Transverse colon (tissue), 4 donors: ENCODE measurements at places on chromosomes 13 and 19. TPM values are rescaled to one million over a fixed set of nuclear protein-coding genes. Genes with fewer than 3 reads are reported as not detected.

GRCh38 chr19:3985643-3986259 is 488 bp upstream of the EEF2 start:
- peak overlapping the region; percentile 81 for H3K4me3 ChIP-seq
- no peak for DNase-seq
- peaks cover 5% of the 10 kb centered on the region for H3K36me3 ChIP-seq
- peak overlapping the region; percentile 91 for H3K27ac ChIP-seq
- H3K4me1 ChIP-seq, result peaks cover 37% of the 10 kb centered on the region
- no peaks in the 10 kb centered on the region for H3K27me3 ChIP-seq

Gene OR7D2
- total RNA-seq, result 1.1 TPM

DNA sequence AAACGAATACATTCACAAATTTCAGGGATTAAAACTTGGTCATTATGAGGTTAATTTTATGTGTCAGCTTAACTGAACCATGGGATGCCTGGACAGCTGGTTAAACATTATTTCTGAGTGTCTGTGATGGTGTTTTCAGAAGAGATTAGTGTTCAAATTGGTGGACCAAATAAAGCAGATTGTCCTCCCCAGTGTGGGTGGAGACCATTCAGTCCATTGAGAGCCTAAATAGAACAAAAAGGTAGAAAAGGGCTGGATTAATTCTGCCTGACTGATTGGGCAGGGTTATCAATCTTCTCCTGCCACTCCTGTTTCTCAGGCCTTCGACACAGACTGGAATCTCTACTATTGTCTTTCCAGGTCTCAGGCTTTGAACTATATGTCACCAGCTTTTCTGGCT is 203.8 kb upstream of the SLITRK6 start:
- H3K27me3 ChIP-seq, result no peaks in the 10 kb centered on the region
- H3K27ac ChIP-seq, result no peak overlapping the region
- no peaks in the 10 kb centered on the region for H3K36me3 ChIP-seq
- H3K4me3 ChIP-seq, result no peak overlapping the region
- no peaks in the 10 kb centered on the region for H3K4me1 ChIP-seq

Gene ZNF433
- 3.2 TPM for total RNA-seq

GRCh38 chr19:52343548-52343947 is 7.5 kb downstream of the ZNF610 start:
- DNase-seq, result peak; percentile 9
- no peaks in the 10 kb centered on the region for H3K27me3 ChIP-seq
- no peak overlapping the region for H3K27ac ChIP-seq
- no peaks in the 10 kb centered on the region for H3K36me3 ChIP-seq
- no peak overlapping the region for H3K4me3 ChIP-seq

Gene TEX26
- total RNA-seq, result not detected

Gene PSG1
- total RNA-seq, result not detected

- no peak for DNase-seq
- peaks cover 18% of the 10 kb centered on the region for H3K27me3 ChIP-seq
- H3K4me3 ChIP-seq, result no peak overlapping the region
- peaks cover 20% of the 10 kb centered on the region for H3K4me1 ChIP-seq
These were observed 1.3 kb upstream of the CD177 start for GRCh38 chr19:43351998-43352746.

Gene NAPSA
- total RNA-seq, result 3.3 TPM

Gene APOE
- 72.2 TPM for total RNA-seq

Gene PPAN
- total RNA-seq, result 31.8 TPM

Gene MKNK2
- 258 TPM for total RNA-seq

Gene SHC2
- 30.3 TPM for total RNA-seq

Gene TNFAIP8L1
- 9.4 TPM for total RNA-seq

GRCh38 chr19:21130097-21130775 is 11.6 kb upstream of the ZNF431 start:
- H3K4me1 ChIP-seq, result no peaks in the 10 kb centered on the region
- no peak for DNase-seq
- no peak overlapping the region for H3K27ac ChIP-seq
- no peak overlapping the region for H3K4me3 ChIP-seq

DNA sequence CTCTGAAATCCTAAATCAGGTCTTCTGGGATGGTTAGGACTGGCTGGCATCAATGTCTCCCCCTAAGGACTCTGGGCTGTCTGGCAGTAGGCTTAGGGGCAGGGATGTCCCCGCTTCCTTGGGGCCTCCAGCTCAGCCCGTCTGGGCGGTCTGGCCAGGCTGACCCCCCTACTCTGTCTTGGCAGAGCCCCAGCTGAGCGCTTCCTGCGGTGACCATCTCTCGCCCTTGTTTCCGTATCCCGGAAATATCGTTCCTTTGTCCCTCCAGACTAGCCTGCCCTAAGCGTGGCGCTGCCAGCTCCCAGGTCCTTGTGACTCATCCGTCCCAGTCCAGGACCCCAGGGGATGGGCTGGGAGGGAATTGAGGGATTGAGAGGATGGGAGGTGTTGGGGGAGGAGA is 11.3 kb downstream of the GTPBP3 start:
- no peaks in the 10 kb centered on the region for H3K36me3 ChIP-seq
- H3K27me3 ChIP-seq, result peaks cover 34% of the 10 kb centered on the region
- no peak overlapping the region for H3K4me3 ChIP-seq
- no peak for DNase-seq
- no peak overlapping the region for H3K27ac ChIP-seq

GRCh38 chr13:62653371-62653770 is 1237.7 kb upstream of the PCDH20 start:
- H3K4me1 ChIP-seq, result no peaks in the 10 kb centered on the region
- H3K4me3 ChIP-seq, result no peak overlapping the region
- H3K27ac ChIP-seq, result no peak overlapping the region
- DNase-seq, result no peak
- no peaks in the 10 kb centered on the region for H3K27me3 ChIP-seq
- no peaks in the 10 kb centered on the region for H3K36me3 ChIP-seq

DNA sequence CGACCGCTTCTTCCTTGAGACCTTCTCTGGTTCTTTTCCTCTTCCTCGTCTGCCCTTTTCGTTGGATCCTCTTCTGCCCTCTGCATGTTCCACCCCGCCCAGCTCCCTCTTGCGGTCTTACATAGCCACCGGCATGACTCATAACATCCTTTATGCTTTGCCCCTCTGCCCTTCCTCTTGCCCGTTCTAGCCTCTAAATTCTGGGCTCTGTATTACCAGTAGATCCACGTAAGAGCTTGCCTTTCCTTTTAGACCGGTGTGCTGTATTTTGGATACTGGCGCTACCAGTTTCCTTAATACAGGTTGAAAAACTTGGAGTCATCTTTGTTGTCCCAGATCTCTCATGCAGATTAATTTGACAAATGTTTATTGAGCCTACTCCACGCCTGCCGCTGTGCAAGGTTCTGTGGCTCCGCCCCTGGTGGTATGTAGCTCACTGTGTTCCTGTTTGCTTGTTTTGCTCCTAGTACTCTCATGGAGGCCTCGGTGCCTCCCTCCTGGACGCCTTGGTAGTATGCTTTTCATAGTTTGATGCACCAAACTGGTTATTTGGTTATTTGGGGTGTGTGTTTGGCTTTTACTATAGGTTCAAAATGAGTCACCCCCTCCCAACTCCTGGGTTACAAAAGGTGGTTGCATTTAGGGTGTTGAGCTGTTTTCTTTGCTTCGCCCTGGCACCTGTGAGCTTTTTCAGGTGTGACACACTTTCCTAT is 1.7 kb downstream of the GTF3A start:
- H3K4me1 ChIP-seq, result peaks cover 16% of the 10 kb centered on the region
- no peaks in the 10 kb centered on the region for H3K27me3 ChIP-seq
- H3K27ac ChIP-seq, result peak overlapping the region; percentile 92
- DNase-seq, result peak; percentile 88
- no peaks in the 10 kb centered on the region for H3K36me3 ChIP-seq

Gene MRPS12
- total RNA-seq, result 23.7 TPM

GRCh38 chr13:59710996-59711701 is 452.6 kb downstream of the DIAPH3 start:
- H3K4me1 ChIP-seq, result no peaks in the 10 kb centered on the region
- H3K27me3 ChIP-seq, result no peaks in the 10 kb centered on the region
- no peak overlapping the region for H3K27ac ChIP-seq

Gene FUT1
- 1.00 TPM for total RNA-seq

GRCh38 chr19:37251308-37252229 is 33.6 kb downstream of the ZNF383 start:
- H3K36me3 ChIP-seq, result peaks cover 2% of the 10 kb centered on the region
- peak overlapping the region; percentile 30 for H3K27ac ChIP-seq
- DNase-seq, result peak; percentile 48
- no peaks in the 10 kb centered on the region for H3K27me3 ChIP-seq
- H3K4me1 ChIP-seq, result no peaks in the 10 kb centered on the region

Gene FBXO17
- total RNA-seq, result 2.2 TPM

Gene CCDC70
- not detected for total RNA-seq

DNA sequence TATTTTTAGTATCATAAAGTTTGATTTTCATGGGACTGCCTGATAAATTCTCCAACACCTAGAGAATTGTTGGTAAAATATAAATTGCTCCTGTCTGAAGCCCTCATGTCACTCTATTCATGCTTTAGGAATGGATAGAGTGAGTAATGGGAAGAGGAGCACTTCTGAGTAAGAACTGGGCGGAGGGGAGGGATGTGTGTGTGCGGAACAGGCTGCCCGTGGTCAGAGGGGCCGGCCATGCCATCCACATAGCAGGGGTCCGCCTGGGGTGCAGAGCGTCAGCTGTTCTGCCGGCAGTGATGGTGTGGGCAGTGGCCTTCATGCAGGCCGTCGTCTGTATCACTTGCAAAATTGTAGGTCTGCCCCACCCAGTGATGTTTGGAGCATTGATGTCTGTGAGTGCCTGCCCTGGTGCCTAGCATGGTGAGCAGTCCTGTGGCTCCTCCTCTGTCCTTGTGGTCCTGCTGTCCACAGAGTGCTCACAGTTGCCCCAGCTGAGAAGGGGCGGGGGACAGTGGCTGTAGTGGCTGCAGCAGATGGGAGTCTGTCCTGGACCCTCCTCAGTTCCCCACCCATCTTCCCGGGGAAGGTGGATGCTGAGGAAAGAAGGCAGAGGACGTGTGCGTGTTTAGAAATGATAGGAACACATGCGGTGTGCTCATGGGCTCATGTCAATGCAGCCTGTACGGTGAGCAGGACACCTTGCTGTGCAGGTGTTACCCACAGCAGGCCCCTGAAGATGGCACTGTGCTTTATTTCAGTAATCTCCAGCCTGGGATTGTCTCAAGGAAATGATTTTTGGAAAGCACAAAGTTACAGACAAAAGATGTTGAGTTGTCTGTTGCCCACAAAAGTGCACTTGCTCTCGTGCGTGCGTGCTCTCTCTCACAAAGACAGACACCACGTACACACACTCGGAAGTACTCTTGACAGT is 49.4 kb upstream of the TEX29 start:
- no peaks in the 10 kb centered on the region for H3K4me1 ChIP-seq
- no peak for DNase-seq
- no peak overlapping the region for H3K4me3 ChIP-seq
- H3K27me3 ChIP-seq, result no peaks in the 10 kb centered on the region
- no peaks in the 10 kb centered on the region for H3K36me3 ChIP-seq

Gene MEX3D
- total RNA-seq, result 21.1 TPM

DNA sequence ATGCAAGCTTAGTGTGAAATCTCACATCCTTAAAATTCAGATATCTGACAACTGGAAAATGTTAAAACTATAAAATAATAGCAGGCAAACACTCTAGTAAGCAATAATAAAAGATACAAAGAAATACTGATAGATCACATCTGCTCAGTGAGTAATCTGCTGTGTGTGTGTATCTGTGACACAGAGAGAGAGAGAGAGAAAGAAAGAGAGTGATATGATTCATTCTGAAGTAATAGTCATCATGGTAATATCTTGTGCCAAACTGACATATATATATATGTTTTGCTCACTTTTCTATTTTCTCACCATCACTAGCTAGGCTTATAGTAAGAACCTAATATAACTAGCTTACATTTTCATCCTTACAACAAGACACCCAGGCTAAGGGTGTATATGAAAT is 288.0 kb upstream of the SLITRK6 start:
- no peaks in the 10 kb centered on the region for H3K27me3 ChIP-seq
- no peaks in the 10 kb centered on the region for H3K4me1 ChIP-seq
- no peaks in the 10 kb centered on the region for H3K36me3 ChIP-seq

- no peak overlapping the region for H3K4me3 ChIP-seq
- no peak for DNase-seq
- H3K27ac ChIP-seq, result no peak overlapping the region
- H3K27me3 ChIP-seq, result no peaks in the 10 kb centered on the region
These were observed 1599.2 kb downstream of the EFNB2 start for GRCh38 chr13:104936304-104936703.

GRCh38 chr13:48873587-48873986 is 102.1 kb upstream of the FNDC3A start:
- DNase-seq, result no peak
- H3K27me3 ChIP-seq, result no peaks in the 10 kb centered on the region
- H3K36me3 ChIP-seq, result no peaks in the 10 kb centered on the region
- H3K27ac ChIP-seq, result no peak overlapping the region

DNA sequence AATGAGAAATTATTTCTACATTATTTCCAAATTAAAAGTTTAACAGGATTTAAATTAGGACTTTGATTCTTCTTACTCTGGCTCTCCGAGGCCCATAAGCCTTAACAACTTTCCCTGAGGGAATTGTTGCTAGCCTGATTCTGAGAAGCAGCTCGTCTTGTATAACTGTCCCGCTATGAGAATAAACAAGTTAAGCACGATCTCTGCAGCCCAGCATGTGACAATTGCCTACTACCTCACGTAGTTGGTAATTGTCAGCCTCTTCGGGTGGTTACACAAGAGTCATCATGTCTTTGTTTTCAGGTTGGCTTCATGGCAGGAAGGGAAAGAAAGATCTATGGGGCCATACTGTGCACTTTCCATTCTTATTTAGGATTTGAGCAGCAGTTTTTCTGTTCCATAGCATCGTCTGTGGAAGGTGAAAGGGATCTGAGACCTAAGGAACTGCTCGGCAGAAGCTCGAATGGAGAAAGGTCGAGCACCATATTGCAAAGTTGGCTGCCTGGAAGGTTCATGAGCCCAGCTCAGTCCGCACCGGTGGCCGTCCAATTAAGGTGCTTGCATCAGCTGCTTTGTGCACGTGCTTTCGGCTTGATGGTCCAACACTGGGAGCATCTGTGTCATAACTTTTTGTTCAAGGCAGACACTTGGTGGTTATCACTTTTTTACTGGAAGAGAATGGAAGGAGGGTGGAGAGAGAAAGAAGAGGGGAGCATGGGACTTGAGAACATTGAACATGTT is 1.8 kb upstream of the STARD13 start:
- DNase-seq, result no peak
- no peaks in the 10 kb centered on the region for H3K36me3 ChIP-seq
- H3K27me3 ChIP-seq, result no peaks in the 10 kb centered on the region
- H3K4me1 ChIP-seq, result peaks cover 6% of the 10 kb centered on the region
- H3K27ac ChIP-seq, result peak overlapping the region; percentile 92

- no peaks in the 10 kb centered on the region for H3K27me3 ChIP-seq
- no peaks in the 10 kb centered on the region for H3K36me3 ChIP-seq
- no peak overlapping the region for H3K4me3 ChIP-seq
- DNase-seq, result no peak
These were observed 83.2 kb downstream of the RUBCNL start for GRCh38 chr13:46303742-46304385.

GRCh38 chr13:29266261-29266660 is 329.2 kb downstream of the SLC7A1 start:
- no peak for DNase-seq
- H3K36me3 ChIP-seq, result no peaks in the 10 kb centered on the region
- no peaks in the 10 kb centered on the region for H3K4me1 ChIP-seq
- no peak overlapping the region for H3K27ac ChIP-seq
